Stimulated activated CD8-positive, alpha-beta memory T cell treated with anti-CD3 and anti-CD28 coated beads, Interleukin-4, amount 100 ng/mL, for 1 hour (primary cell): ENCODE measurements at places on chromosomes 1 and 21.

DNA sequence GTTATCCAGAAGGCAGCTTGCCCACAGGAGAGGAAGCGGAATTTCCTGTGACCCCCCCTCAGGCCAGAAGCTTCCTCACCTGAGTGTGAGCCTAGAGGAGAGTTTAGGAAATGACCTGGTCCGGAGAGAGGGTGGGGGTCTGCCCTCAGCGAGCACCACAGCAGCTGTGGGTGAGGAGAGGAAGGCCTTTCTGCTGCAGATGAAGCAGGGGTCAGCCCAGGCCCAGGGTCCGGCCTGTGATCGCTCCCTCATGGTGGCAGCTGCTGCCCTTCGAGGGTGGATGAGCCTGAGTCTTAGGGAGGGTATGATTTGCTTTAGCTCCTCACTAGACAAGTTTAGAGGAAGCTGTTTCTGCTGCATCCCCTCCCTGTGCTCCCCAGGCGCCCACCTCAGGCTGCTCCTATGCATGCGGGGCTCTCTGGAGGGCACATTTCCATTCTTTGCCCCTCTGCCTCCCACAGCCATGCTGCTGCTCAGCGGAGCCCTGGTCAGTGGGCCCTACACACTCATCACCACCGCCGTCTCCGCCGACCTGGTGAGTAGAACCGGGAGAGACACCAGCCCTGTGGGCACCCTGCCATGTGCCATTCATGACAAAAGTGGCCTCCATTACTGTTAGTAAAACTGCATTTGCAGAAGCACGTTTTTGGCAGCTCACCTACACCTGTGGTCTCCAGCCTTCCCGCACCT lies 53.0 kb downstream of the SLC37A1 start:
- no peak for DNase-seq

DNA sequence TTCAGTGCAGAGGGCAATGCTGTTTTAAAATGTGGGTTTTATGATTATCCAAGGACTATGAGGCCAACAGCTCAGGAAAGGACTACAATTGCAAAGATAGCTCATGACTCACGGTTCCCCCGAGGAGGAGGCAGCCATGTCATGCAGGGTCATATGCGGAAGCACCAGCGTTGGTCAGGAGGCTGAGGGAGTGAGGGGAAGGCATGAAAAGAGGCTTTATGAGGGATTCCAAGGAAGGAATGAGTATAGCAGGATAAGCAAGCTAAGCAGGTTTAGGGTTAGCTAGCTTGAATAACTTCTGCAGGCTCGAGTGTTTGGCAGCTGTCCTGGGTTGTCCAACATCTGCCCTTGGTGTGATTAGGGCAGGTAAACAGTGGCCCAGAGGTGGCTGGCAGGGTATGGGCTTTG lies 495.1 kb downstream of the SETD4 start:
- DNase-seq: no peak

DNA sequence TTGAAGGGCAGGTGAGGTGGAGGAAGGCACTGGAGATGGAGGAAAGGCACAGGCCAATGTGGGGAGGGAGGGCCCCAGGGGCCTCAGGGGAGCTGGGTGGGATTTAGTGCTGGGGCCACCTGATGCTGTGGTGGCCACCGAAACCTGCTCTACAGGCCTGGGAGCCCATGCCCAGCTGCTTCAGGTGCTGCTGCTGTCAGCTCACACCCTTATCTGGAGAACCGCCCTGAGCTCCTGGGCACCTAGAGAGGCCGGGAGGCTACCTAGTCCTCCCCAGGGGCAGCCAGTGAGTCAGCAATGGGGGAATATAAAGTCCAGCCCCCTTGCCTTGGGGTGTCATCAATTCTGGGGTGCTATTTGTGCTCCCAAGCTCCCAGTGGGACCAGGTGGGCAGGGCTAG lies 12.2 kb downstream of the FAM131C start:
- DNase-seq: no peak

GRCh38 chr21:15446223-15446622 lies 283.6 kb upstream of the USP25 start:
- DNase-seq: no peak

DNA sequence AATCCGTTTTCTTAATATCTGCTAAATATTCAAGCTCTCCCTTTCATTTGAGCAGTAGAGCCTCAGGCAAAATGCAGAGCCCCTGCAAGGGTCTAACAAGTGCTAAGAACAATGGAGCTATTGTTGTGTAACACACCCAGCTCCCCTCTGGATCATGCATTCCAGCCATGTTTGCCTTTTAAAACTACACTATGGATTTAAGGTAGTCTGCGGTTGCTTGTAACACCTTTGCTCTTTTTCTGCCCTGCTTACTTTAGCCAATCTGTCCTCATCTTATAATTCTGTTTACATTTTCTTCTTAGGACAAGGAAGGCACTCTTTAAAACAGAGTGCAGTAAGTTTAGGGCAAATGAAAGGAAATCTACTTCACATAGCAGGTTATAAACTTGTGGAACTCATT lies 60.0 kb upstream of the C1orf105 start:
- no peak for DNase-seq

DNA sequence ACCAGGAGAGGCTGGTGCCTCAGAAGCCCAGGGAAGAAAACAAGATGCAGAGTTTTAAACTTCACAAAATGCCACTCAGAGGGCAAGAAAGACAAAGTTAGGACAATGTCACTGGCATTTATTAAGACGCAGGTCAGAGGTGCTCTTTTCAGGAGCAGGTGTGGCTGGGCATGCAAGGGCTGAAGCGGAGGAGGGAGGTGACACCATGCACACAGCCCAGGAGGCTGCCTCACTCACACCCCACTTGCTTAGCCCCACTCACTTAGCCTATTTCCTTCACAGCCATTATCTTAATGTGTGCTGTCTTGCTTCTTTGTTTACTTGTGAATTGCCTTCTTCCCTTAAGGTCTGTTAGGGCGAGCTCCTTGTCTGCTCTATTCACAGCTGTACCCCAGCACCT lies 17.2 kb downstream of the HIVEP3 start:
- DNase-seq: no peak

- DNase-seq: no peak
Measured at GRCh38 chr1:173866413-173867115, 1.2 kb downstream of the GAS5 start.

- DNase-seq: no peak
Measured at GRCh38 chr21:37268186-37268503, 1.0 kb upstream of the VPS26C start.

DNA sequence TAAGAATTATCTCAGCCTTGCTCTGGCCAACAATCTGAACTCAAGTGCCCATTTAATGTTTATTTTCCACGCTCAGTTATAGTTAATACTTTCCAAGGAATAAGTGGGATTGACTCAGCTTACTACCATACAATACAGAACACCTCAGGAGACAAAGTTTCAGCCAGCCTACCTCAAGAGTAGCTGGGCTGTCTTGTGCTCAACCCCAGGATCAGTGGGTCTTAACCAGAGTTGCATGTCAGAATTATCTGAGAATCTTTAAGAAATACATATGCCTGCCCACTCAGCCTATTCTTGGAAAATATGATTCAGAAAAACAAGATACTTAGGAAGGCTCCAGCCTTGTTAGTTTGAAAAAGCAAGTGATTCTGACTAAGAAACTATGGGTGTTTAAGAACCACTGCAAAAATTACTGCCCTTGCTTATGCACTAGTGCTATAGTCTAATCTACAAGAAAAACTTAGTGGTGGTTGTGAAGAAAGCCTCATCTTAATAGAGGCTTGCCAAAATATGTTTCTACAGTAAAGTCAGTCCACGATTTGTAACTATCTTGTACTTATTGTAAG lies 20.4 kb downstream of the CDC7 start:
- DNase-seq: no peak

GRCh38 chr1:178243119-178243518 lies 149.2 kb downstream of the RASAL2 start:
- DNase-seq: no peak

DNA sequence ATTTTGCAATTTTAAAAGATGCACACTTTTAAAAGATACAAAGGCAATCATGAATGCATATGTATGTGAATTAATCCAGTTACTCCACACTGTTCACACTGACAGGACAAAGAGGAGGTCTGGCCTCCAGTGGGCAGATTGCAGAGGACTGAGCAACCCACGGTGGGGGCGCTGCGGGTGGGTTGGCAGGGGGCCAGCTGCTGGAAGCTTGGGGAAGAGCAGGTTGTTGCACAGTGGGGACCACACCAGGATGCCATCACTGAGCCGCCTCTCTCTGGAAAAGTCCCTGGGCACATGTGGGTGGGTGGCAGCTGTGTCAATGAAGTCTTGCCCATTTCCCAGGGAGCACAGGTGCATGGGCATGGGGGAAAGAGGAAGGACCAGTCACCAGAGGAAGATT lies 12.7 kb upstream of the PADI4 start:
- DNase-seq: no peak

- no peak for DNase-seq
Measured at GRCh38 chr1:118987468-118988185, 516 bp downstream of the TBX15 start.

GRCh38 chr1:227343727-227344551 lies 25.6 kb upstream of the CDC42BPA start:
- DNase-seq: no peak

- no peak for DNase-seq
Measured at GRCh38 chr1:195915826-195916225, 692.4 kb downstream of the KCNT2 start.

- DNase-seq: no peak
Measured at GRCh38 chr1:67833602-67833940, 304 bp upstream of the GNG12 start.

GRCh38 chr1:154857441-154858215 lies 12.5 kb downstream of the KCNN3 start:
- DNase-seq: no peak

- no peak for DNase-seq
Measured at GRCh38 chr1:43034195-43034658, 75.6 kb upstream of the SLC2A1 start.

GRCh38 chr21:45074048-45074817 lies at the start of gene ADARB1:
TSS of gene ADARB1 (plus strand) at chr21:45074580. CDS start at chr21:45171657, 97,077 bp downstream.
- DNase-seq: peak; percentile 34

DNA sequence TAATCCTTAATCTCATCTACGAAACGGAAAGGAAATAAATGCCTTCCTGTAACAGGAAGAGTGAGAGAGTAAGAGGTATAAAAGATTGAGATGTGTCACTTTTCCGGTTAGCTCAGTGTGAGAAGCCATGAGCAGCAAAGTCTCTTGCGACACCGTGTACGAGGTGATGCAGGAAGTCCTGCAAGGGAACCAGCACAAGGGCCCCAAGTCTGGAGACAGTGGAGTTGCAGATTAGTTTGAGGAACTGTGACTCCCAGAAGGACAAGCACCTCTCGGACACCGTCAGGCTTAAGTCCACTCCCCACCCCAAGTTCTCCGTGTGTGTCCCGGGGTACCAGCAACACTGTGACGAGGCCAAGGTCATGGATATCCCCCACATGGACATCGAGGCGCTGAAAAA lies 592.3 kb upstream of the ADGRL2 start:
- DNase-seq: no peak

DNA sequence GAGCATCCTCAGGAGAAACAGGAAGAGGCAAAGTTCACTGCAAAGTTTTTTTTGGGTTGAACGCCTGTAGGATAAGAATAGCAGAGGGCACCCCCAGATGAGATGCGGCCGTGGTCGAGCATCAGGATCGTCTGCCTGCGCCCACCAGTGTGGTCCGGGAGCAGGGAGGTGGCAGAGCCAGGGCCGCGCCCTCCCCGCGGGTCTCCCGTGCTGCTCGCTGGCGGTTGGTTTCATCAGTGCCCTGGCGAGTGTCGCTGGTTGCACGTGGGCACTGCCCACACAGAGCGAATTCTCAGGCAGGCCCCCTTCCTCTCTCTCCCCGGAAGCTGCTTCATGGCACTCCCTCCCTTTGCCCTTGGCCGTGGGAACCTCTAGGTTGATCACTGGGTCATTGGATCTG lies 120.0 kb downstream of the PCBP3 start:
- DNase-seq: no peak

DNA sequence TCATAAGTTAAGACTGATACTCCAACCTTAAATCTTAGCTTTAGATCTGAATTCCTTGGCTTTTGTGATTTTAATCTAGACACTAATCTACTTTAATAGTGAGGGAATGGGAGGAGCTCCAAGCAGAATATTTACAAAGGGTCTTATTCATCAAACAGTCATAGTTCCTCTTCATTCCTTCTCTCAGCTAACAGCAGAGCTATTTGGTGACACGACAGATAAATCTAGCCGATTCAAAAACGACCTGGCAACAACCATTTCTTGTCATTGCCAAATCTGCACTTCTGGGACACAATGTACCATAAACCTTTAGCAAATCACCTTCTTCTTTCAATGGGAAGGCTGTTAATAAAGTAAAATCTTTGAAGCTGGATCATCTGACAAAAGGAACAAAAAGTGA lies 52.8 kb upstream of the FOXD3 start:
- DNase-seq: no peak

- no peak for DNase-seq
Measured at GRCh38 chr1:230120921-230121381, 53.9 kb downstream of the GALNT2 start.

- no peak for DNase-seq
Measured at GRCh38 chr21:27954543-27955165, 987.8 kb upstream of the ADAMTS5 start.

DNA sequence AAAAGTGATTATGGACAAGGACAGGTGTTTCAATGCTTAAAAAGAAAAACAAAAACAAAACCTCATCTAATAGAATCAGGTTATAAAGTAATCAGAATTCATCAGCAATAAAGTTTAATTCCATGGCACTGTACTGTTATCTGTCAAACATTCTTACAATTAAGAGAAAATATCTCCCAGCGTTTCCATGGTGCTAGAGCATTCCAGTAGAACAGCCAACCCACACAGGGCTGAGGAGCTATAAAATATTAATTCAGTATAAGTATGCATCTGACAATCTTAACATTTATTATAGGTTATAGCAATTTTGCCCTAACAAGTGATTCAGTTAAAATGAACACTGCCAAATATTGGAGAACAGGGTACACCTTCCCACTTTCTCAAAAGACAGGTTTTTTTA lies 128.7 kb upstream of the DEPDC1 start:
- no peak for DNase-seq

DNA sequence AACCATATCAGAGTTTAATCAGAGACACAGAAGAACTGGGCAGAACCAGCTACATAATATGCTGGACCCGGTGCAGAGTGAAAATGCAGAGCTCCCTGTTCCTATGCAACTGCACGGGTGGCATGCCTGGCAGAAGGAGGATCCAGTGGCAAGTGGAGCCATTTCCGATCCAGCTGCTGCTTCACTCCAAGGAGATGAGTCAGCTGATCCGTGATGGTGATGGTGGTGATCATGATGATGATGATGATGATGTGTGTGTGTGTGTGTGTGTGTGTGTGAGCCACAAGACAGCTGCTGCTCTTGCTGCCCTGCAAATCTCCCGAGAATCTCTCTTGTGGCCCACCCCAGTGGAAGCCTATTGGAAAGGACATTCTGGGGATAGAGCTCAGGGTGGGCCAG lies 133.0 kb downstream of the URB2 start:
- DNase-seq: no peak

DNA sequence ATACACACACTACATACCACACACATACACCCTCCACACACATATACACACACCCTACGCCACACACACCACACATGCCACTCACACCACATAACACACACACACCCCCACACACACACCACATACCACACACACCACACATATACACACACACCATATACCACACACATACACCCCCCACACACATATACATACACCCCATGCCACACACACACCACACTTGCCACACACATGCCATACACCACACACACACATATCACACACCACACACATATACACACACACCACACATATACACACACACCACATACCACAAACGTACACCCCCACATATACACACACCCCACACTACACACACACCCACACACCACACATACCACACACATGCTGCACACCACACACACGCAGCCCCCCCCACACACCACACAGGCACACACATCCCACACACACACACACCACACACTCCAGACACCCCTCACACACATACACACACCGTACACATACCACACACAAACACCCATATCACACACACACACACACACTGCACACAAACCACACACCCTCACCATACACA lies 76.7 kb upstream of the TMPRSS2 start:
- DNase-seq: no peak
